ENCODE measurements at places on chromosomes 16 and 17. TPM values are rescaled to one million over a fixed set of nuclear protein-coding genes. Genes with fewer than 3 reads are reported as not detected.

Gene PLLP
- polyA plus RNA-seq: 56.9 TPM

DNA sequence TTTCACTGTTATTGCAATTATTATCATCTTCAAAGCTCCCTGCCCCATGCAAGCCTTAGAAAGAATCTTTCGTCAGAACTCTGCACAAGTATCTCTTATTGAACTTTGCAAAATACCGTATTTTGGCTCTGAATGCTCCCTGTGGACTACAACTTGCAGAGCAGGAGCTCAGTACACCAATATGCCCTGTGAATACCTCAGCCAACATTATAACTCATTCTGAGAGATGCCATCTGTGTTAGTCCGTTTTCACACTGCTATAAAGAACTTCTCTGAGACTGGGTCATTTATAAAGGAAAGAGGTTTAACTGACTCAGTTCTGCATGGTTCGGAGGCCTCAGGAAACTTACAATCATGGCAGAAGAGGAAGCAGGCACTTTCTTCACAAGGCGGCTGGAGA, 87.2 kb upstream of the XYLT1 start:
- no peak for DNase-seq

Gene RUNDC1
- polyA plus RNA-seq: 8.8 TPM

- DNase-seq: no peak
Measured at GRCh38 chr17:63041722-63042121, 75.7 kb downstream of the TANC2 start.

GRCh38 chr17:39775031-39775430, 37.3 kb downstream of the GRB7 start:
- no peak for DNase-seq

Data from small intestine (tissue), 16 donors.